ENCODE measurements at places on chromosomes 7 and 10.
A peak's percentile ranks its signal among the peaks of the same experiment; 100 is the strongest.

DNA sequence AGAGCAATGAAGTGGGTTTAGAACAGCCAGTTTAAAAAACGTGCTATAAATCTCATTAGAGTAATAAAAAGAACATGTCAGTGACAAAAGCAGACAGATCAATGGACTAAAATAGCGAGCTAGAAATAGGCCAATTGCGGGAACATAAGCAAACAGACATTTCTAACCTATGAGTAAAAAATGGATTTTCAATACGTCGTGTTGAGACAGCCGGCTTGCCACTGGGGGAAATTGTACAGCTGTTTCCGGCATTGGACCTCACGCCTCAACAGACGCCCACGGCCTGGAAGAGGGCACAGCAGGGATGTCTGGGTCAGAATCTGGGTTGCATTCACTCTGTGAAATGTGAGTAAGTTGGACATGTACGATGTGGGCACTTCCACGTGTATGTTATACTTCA lies 92.9 kb downstream of the SVOPL start:
- DNase-seq: peak; percentile 42

GRCh38 chr7:142854372-142855113 lies at the start of gene EPHB6:
Gene EPHB6 (plus strand): TSS chr7:142855076. CDS start chr7:142863228, 8,152 bp downstream.
- DNase-seq: peak; percentile 66

DNA sequence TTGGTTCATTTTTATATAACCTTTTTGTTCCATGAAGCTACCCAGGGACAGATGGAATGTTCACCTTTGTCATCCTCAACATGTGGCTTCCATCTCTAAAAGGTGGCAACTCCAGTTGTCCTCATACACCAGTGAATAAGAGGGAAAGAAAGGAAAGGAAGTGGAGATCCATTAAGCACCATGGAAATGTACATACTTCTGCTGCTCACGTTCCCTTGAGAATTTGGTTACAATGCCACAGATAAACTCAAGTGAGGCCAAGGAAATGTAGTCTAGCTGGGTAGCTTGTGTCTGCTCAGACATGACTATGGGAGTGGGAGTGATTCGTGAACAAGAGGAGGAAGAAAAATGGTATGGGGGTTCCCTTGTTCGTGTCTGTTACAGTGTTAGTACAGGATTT lies 237.1 kb upstream of the FAM3C start:
- no peak for DNase-seq

DNA sequence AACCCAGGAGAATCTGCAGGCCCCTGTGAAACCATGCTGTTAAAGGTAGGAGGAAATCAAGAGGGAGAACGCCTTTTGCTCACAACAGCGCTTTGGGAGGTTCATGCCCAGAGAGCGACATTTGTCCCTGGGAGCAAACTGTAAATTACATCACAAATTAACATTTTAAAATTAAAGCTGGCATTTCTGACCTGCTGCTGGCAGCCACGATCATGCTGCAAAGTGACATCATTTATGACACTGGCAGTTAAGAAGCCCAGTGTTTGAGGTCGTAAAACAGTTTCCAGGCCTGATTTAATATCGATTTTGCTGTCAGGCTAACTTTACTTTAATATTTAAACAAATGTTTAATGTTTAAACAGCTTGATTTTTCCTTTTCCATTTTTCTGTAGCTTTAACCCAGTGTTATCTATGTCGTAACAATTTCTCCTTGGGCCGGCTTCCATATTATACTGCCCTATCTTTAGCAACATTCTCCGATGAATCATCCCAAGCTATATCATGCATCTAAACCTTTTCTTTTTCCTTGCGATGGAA lies 86.5 kb upstream of the NPVF start:
- DNase-seq: no peak

DNA sequence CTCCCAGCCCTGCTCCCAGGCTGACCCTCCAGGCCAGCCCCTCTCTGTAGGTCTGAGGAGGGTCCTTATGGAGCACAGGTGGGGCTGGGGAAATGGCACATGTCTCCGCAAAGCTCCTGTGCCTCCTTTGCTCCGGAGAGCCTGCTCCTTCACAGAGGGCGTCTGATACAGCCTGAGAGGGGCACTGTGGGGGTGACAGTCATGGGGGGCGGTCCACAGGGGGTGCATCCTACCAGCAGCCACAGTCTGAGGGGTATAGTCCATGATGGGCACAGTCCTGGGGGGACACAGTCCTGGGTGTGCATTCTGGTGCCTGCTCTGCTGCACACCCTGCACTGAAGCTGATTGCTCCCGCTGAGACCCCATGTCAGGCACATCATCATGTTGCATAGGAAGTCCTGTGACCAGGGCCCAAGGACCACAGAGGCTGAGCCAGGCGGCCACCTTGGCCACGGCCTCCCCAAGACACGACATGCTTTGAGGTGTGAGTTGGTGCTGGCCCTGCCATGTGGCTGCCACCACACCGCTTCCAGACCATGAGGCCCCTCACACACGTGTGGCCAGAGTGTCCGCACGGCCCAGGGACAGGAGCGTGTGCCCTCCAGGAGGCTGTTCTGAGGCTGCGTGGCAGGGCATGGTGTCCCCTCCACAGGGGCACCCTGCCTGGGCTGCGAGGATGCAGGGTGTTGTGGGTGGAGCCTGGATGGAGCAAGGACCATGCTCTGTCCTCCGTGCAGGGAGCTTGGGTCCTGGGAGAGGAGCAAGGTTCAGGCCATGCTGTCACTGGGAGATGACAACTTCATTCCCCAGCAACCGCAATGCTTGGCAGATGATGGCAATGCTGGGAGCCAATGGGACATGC lies 59.2 kb downstream of the PWWP2B start:
- DNase-seq: no peak

DNA sequence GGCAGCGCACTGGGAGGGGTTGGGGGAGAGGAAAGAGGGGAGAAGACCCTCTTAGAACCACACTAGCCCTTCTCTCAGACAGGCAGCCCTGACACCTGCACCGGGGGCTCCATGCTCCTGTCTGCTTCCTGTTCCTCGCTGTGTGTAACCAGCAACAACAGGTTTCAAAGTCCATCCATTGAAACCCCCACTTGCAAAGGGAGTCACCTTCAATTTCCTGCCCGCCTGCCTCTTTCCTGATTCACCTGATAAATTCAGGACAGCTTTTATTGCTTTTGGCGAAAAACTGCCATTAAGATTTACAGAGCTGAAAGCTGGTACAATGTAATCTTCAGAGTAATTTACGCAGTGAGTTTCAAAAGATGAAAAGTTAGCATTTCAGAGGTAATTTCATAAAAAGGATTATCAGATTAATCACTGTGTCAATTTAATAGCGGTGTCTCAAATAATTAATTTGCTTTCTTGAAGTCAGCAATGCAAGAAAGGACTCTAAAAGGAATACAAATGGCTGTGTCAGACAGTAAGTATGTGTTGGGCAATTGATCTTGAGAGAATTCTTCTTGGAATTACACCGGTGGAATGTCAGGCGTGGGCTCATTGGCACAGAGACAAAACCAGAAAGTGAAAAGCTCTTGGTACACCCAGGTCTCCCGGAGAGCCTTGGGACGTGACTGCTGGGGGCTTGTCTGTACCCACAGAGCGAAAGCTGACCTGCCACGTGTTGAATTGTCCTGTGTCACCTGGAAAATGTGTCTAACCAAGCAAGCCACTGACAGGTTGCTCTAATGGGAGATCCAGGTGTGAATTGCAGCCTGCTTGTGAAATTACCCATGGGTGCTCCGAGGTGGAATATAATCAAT lies 60.7 kb downstream of the TMEM209 start:
- DNase-seq: no peak

- no peak for DNase-seq
Observed at GRCh38 chr10:12973149-12973718, 28.3 kb downstream of the CCDC3 start.

- peak; percentile 75 for DNase-seq
Observed at GRCh38 chr10:110426294-110427181, 71.2 kb upstream of the DUSP5 start.

DNA sequence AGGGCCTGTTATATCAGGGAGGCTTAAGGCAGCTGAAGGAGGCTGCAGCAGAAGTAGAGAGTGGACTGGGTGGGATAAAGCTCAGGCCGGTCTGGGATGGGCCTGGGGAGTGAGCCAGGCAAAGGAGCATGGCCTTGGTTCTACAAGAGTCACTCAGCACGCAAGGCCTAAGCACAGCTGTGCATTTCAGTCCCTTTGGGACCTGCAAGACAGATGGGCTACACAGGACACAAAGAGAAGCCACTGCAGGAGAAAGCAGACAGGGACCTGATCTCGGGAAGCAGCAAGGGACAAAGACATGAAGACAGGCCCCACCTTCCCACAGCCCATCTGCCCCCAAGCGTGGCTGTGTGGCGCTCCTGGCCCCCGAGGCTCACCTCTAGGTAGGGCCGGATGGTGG lies 29.4 kb downstream of the RRP12 start:
- no peak for DNase-seq

DNA sequence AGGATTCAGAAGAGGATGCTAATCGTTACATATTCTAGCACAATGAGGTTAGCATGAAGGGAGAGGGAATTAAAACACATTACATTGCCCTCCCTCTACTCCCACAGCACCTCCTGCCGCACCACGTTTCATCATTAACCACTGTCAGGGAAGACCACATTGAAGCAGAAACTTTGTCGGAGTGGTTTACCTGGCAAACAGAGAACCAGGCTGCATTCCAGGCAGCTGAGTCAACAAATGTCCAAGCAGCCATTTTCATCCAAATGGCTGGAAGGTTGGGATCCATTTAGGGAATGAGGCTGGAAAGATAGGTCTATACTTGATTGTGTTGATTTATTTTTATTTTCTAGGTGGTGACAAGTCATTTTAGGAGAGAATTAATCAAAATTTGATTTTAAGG lies 273.6 kb downstream of the DYNC1I1 start:
- no peak for DNase-seq

GRCh38 chr10:78178940-78179339 lies 145.3 kb downstream of the RPS24 start:
- DNase-seq: no peak

DNA sequence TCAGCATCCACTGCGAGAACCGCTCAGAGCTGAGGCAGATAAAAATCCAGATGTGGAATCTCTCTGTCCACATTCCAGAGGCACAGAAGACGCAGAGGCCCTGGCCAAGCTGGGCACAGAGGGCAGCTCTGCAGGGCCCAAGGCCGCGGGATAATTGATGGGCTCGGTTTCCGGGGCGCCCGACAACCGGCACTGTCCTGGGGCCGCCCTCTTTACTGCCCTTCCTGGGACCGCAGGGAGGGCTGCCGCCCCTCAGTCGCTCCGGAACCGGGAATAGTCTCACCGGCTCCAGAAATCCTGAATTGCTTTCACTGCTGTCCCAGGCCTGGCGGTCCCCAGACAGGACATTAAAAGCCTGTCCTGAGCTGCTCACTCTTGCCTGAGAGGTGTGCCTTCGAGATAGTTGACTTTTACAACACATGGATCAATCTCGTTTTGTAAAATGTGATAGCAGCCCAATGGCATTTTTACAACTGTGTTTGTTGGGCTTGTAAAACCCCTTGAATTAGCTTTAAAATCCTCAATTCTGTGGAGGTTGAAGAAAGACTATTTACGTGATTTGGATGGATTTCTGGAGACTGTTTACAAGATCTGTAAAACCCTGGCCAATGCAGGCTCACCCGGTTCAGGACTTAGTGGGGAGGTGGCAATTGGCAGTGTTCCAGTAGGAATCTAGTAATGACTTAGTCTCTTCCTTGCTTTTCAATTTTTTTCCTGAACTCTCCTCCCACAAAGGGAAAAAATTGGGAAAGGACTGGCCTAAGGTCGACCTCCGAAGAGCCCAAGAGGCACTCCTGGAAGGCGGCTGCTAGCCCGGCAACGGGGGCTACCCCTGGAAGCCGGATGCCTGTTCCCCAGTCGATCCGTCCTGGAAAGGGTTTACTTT lies 1.4 kb upstream of the HOXA6 start:
- no peak for DNase-seq

Measured in inflammatory macrophage (primary cell).